Amniotic epithelial cell (primary cell): ENCODE measurements at places on chromosomes 6 and 20.

DNA sequence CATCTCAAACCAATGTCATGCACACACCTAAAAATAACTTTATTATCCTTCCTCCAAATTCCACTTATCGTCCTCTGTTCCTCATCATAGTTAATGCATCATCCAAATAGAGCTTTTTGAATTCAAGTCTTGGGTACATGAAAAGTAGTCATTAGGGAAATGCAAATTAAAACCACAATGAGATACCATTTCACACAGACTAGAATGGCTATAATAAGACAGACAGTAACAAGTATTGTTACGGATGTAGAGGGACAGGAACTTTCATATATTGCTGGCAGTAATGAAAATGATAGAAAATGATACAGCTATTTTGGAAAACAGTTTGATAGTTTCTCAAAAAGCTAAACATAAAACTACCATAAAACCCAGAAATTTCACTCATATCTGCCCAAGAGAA, 59.1 kb downstream of the FHL5 start:
- no peak for DNase-seq

DNA sequence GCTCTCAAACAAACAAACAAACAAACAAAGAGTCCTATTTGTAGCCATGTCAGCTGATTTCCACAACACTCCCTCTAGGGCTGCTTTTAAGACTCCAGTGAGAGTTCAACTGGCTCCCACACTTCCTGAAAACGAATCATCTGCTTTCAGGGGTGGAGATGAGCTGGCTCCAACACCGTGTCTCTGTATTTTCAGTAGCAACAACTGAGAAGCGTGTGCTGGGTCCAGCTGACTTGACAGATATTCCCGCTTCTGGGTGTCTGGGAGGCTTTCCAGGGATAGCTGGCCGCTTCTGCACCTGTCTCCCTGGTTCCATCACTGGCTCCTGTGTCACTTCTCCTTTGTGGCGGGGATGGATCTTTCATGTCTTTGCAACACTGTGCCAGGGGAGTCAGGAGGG, 272.5 kb upstream of the SOX4 start:
- no peak for DNase-seq

- no peak for DNase-seq
These were observed 17.5 kb upstream of the MYCT1 start for GRCh38 chr6:152680151-152680550.

DNA sequence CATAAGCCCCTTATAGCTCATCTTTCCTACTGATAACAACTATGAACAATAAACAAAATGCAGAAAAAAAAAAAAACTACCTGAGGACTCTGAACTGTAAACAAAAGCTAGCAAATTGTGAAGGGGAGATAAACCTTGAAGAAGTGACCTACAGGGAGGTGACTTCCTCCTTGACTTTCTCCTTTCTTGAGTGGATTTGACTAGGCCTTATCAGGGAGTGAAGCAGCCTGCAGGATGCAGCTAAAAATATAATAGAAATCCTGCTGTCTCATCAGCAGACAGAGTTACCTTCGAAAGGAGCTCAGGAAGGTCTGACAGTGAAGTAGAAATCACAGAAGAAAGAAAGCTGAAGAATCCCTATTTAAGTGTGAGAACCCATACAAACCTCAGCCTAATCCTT, 322.0 kb upstream of the HTR1E start:
- no peak for DNase-seq

- DNase-seq, result no peak
These were observed 187.6 kb upstream of the QKI start for GRCh38 chr6:163226836-163227485.

DNA sequence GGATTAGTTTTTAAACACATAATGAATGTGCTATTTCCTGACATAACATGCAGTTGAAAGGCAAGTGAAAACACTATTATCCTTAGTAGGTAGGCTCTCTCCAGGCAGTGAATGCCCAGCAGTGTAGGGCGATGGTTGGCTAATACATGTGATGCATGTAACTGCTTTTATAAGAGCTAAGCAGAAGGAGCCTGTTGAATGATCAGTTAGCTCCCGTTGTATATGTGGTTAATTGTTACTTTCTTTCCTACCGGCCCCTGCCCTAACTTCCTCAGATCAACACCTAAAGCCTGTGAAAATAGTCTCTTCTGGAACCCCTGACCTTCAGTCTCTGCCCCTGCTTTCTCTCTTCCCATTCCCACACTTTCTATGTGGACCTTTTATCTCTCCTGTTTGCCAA, 10.5 kb downstream of the SOX4 start:
- no peak for DNase-seq
